ENCODE measurements at places on chromosomes 6 and 20.

- no peak for DNase-seq
These were observed 71.6 kb upstream of the PAX1 start for GRCh38 chr20:21633829-21634228.

- DNase-seq = no peak
These were observed 48.5 kb downstream of the RPF2 start for GRCh38 chr6:111030008-111031007.

DNA sequence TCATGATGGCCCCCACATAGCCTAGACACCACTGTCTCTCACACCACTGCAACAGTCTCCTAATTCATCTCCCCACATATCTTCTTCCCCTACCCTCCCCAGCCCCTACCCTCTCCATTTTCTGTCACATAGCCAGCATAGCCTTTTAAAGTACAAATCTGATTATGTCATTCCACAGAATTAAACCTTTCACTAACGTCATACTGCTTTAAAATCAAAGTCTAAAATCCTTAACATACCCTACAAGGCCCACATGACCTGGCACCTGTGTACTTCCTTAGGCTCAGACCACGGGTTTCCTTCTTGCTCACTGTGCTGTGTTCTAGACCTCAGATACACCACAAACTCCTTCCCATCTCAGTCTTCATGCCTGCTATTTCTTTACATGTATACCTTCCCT is 5.9 kb downstream of the OSTM1 start:
- DNase-seq = no peak

- no peak for DNase-seq
These were observed 288.5 kb upstream of the STXBP5 start for GRCh38 chr6:146915671-146916127.

GRCh38 chr6:3793545-3793944 is 42.0 kb upstream of the PXDC1 start:
- no peak for DNase-seq

GRCh38 chr6:47294990-47295389 is 14.7 kb downstream of the TNFRSF21 start:
- DNase-seq = no peak

- DNase-seq = no peak
These were observed 233.4 kb upstream of the RIN2 start for GRCh38 chr20:19524691-19525090.

DNA sequence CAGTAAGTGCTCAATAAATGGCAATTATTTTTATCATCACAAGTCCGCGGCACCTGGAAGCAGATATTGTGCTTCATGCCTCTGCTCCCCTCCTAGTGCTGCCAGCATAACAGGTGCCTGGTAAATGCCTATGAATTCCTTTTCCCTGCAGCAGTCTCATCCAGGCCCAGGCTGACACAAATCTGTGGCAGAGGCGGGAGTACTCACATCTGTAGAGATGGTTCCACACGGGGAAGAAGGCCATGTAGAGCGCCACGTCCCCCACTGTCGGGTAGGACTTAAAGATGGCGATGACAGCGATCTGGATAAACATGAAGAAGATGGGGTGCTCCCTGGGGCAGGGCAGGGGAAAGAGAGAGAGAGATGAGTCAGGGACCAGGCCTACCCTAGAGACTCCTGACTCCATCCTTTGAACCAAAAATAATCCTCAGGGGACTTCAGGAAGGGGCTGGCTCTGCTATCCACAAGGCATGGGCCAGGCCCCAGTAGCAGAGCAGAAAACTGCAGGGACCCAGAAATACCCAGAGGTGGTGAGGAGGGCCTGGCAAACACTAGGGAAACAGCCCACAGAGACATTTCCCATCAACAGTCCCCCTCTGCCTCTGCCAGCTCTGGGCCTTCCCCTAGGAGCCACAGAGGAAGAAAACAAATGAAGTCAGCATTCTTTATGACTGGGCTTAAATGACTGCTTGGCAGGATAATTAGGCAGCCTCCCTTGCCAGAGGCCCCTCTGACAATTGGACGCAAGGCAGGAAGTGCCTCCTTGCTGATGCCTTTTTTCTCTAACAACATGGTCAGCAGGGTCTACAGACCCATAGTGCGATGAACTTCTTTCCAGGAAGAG is 23.0 kb downstream of the MAP1LC3A start:
- no peak for DNase-seq

DNA sequence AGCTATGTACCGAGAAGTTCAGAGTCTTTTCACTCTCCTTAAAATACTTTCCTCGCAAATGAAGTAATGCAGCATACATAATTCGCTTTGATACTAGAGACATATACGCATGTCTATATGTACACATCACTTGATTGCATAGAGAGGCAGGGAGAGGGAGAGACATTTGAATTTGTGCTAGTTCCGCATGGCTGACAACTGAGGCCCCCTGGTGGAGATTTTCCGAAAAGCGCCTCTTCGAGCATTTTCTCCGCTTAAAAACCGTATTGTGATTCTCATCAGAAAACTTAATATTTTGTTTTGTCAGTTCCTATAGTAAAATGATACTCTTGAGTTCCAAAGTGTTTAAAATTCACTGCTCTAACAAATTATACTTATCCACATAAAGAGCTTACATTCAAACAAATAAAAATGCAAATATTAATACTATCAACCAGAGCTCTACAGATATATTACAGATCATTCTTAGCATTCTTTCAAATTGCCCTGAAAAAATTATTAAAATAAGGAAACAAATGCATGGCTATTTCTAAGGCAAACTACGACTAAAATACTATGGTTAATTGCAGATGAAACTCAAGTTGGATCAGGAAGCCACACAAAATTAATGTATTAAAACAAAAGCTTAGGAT is 637 bp downstream of the MYLK4 start:
- DNase-seq = no peak

GRCh38 chr20:24582373-24583168 is 113.1 kb downstream of the SYNDIG1 start:
- no peak for DNase-seq

DNA sequence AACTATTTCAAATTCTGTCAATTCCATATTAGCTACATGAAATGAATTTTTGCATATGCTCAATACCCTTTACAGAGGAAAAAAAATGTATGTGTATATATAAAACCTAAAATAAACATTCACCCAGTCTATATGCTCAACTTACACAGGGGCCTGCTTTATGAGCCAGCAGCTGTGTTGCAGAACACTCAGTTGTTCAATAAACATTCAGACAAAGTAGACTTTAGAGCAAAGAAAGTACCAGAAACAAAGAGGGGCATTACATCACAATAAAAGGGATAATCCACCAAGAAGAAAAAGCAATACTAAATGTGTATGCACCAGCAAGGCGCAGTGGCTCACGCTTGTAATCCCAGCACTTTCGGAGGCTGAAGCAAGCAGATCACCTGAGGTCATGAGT is 9.5 kb downstream of the COQ3 start:
- peak; percentile 20 for DNase-seq

GRCh38 chr6:37357288-37357687 is 3.5 kb downstream of the RNF8 start:
- DNase-seq = no peak

GRCh38 chr6:28657769-28658465 is 132.2 kb downstream of the GPX5 start:
- DNase-seq = peak; percentile 8

GRCh38 chr20:62025832-62026563 is 39.7 kb downstream of the TAF4 start:
- DNase-seq = peak; percentile 20

DNA sequence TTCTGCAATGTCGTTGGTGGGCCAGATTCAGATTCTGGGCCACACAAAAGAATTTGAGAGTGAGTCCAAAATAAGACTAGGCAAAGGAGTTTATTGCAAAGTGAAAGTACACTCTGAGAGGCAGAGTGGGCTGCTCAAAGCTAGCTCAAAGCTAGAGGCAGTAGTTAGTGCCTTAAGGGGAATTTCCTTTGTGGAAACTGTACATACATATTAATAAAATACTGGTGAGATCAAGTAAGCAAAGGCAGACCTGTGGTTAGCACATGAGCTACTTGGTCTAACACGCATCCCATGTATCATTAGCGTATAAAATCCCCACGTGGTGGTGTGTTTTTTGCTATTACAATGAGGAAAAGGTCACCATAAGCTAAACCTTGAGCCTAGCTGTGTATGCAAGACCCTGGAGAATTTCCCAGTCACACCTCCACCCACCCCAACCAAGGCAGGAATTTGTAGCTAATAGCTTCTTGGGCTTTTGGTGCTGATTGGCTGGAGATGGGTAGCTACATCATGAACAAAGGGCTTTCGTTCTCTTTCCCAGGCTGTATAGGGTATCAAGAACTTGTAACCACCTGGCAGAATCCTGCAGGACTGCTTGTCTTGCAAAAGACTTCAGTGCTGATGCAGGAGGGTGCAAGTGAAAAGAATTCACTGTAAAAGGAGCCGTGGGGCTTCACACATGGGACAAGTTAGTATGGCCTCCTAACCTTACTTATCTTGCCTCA is 14.7 kb upstream of the TRIM26 start:
- DNase-seq = no peak

DNA sequence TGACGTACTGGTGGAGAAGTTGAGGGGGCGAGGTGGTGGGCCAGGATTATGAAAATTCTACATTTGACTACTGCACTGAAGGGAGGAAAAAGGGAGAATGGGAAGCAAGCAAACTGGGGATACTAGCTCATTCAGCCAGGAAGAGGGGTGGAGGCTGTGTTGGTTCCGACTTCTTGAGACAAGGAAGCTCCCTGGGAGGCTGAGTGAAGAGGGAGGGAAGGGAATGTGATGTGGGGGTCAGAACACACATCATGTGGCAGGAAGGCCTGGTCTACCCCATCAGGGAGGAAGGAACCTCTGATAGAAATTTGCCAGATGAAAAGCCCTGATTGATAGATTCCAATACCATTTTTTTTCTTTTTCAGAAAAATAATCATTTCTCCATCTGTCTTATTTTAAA is 28.8 kb upstream of the MCHR2 start:
- no peak for DNase-seq

DNA sequence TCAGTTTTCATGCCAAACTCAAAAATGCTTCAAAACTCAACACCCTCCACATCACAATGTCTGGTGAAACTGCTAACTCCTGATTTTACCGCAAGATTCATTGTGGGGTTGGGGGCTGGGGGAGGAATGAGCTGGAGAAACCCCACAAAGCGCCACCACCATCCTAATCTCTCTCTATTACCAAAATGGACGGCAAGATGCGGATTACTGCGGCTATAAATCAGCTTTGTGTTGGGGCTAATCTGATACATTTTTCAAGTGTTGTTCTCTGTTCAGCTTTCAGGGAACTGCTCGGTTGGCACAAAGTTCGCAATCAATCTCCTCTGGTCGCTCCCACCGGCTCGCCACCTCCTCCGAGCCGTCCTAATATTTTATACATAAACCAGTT is 83.7 kb downstream of the TMEM242 start:
- DNase-seq = no peak

DNA sequence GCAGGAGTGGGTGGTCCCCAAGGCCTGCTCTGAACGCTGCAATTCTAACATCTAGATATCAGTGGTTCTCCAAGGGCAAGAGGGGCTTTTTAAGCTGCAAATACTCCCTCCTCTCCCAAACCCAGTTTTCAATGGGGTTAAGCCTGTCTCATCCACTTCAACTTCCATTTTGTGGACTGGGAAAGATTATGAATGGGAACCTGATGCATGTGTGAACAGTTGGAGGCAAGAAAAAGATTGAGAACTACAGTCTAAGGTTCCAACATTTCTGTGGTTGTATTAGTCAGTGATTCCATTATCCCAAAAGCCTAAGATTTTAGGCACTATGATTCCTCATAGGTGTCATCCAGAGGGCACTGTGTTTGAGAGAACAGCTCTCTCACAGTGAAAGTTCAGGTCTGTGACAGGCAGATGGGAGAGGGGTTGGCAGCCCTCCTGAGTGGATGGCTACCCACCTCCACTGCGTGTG is 53.7 kb downstream of the HNF4A start:
- DNase-seq = no peak

GRCh38 chr20:51253280-51253679 is 230.4 kb upstream of the KCNG1 start:
- DNase-seq = no peak

GRCh38 chr20:18496042-18496441 is 983 bp downstream of the RBBP9 start:
- no peak for DNase-seq

GRCh38 chr6:52976149-52976548 is 18.9 kb downstream of the GSTA4 start:
- no peak for DNase-seq

- DNase-seq = no peak
These were observed 54.0 kb downstream of the IL20RA start for GRCh38 chr6:136990754-136991153.

DNA sequence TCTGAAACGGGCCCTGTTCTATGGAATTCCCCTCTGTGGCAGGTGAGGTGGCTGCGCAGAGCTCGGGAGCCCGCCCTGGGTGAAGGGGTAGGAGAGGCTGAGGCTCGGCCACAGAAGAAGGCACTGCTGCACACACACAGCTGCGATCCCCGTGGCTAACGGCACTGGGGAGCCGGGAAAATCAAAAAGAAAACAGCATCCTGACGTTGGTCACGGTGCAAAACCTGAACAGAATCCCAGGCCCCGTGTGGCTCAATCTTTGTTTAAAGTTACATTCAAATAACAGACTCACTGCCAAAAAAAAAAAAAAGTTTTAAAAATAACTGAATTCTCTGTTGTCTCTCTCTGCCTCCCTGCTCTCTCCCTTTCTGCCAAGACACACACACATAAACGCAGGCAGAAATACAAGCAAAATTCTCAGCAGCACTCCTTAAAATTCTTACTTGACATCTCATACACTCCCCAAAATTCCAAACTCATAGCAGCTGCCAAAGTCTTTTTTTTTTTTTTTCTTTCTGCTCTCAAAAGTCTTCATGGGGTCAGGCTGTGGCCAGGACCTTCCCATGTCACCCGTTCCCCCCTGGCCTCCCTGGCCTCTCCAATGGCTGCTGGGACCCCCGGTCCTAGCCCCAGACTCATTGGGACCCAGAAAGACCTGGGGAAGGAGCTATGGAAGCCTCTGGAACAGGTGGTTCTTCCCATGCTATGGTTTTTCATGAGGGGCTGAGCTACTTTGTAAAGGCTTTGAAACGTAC is 248.8 kb downstream of the TTLL2 start:
- DNase-seq = no peak

- no peak for DNase-seq
These were observed 129.3 kb upstream of the PDE7B start for GRCh38 chr6:135722190-135722589.

- DNase-seq = no peak
These were observed 403 bp downstream of the CDH26 start for GRCh38 chr20:59958626-59959025.

- DNase-seq = no peak
These were observed 157.5 kb downstream of the TRMT11 start for GRCh38 chr6:126143761-126144251.

Measured in AG04450 (cell line).